NCI-H526 (cell line): ENCODE measurements at places on chromosomes 5 and 9.

DNA sequence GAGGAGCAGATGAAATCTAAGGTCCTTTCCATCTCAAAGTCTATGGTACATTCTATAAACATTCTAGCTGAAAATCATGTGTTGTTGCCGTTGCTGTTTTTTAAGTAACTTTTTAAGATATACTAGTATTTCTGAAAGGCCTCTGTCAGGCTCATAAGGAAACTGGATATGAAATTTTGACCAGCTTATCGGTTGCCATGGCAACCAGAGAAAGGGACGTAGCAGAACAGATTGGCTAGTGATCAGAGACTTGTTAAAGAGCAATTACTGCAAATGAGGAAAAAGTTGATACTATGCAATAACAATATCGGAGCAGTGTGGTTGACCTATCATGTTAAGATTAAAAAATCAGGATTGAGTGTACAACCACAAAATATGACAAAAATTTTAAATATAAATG, 57.0 kb upstream of the RNF180 start:
- DNase-seq, result no peak

DNA sequence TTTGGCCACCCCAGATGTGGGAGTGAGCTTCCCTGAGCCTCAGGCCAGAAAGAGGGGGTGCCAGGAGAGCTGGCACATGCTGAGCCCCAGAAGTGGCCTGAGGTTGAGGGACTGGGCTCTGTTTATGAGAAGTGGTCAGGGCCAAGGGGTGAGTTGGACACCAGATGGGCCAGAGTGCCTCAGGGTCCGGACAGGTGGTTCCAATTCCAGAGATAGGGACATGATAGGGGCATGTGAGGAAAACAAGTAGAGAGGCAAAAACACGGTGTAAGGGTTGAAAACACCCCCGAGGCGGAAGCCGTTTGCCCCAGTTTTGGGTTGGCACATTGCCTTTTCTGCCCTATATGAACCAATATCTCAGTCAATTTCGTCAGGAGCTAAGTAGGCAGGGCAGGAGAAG, 125.6 kb upstream of the NFIB start:
- no peak for DNase-seq

GRCh38 chr5:69257577-69257976, 22.9 kb downstream of the CDK7 start:
- DNase-seq, result no peak

- DNase-seq, result no peak
Measured at GRCh38 chr5:130995254-130995515, 169.9 kb downstream of the HINT1 start.

DNA sequence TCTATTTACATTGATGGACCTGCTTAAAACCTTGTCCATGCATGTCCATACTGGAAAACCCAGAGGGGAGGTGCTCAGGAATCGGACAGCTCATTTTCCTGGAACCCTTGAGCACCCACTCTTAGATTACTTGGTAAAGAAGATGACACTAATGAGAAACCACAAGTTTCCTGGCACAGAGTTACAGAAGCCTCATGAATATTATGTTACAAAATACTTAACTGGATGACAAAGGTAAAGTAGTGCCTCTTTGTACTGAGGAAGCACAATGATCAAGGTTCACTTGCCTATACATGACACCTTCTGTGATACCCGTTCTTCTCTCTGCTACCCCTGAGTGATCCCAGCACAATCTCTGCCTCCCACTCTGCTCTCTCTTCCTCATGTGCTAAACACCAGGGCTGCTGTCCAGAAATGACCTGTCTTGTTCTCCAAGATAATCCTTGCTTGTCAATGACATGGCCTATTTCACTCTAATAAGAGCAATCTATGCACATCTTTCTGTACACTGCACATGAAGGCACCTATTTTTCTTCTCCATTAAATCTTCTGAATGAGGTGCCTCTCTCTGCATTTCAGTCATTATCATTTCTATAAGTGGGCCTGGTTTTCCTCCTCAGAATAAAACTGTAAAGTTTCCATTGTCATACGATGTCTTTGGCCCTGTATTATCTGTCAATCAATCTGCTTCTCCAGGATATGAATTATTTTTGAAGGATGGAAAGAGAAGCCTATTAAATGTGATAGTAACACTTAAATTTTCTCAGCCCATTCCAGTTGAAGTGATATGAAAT, 684.0 kb upstream of the ACO1 start:
- DNase-seq, result no peak

DNA sequence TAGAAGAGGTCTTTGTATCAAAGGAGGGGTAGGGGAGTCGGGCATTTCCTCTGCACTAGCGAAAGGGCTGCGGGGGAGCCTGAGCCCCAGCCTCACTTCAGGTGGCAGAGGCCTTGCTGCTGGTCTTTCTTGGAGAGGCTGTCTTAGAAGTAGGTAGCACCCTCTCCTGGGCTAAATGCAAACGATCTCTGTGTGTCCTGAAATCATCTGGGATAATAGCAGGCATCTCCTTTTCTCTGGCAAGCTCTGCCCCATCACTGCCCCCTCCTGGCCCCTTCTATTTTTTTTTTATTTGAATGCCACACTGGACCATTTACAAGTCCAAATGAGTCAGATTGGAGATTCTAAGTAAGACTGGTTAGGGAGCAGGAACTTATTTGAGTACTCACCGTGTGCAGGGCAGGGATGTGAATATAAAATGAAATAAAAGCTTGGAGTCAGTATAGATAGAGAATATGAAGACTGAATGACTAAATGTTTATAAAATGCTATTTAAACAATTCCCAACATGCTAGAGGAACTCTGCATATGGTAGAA, 137.1 kb downstream of the FGF1 start:
- peak; percentile 88 for DNase-seq

DNA sequence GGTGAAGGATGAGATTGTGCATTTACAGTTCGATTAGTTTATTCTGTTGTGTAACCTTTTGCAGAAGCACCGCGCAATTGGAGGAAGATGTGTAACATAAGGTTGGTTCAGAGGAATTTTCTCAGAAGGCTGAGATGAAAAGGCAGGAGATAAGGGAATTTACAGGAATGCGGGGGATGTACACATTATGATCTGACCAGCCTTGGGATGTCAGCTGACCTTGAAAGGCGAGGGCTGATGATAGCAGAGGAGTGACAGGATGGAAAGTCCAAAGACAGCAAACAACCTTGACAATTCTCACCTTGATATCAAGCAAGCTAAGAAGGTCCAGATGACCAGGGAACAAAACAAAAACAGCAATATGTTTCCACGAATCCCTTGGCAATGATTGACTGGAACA, 88.8 kb downstream of the OTULIN start:
- no peak for DNase-seq

DNA sequence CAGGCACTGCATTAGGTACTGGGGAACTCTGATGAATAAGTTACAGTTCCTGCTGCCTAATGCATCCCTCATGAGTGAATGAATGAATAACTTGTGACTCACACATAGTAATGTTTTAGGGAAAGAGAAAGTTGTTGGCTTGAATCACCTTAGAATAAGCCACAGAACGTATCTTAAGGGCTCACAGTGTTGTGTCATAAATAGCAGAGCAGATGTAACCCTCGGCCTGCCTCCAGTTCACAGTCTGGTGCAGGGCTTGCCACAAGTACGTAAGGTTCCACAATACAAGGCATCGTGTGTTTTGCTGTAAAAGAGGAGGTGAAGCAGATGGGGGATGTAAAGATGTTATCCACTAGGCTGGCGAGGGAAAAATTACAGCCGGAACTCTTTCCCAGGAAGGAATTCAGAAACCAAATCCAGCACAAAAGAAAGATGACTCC, 218.7 kb downstream of the TRPM3 start:
- DNase-seq, result no peak

DNA sequence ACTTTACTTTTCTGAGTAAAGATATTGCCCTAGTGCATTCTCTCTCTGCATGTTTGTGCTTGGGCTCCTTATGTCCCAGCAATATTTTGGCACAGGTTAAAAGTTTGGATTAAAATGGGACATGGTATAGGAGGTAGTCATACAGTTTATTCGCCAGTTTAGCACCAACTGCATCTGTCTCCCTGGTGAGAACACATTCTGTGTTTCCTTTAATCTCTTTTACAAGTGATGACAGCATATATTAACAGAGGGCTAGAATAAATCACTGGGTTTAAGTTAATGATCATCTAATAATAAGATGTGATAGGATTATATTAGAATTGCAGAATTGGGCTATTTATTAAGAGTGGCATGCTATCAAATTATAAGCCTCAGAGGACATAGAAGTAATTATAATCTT, 550.1 kb downstream of the LRRC70 start:
- DNase-seq, result no peak

DNA sequence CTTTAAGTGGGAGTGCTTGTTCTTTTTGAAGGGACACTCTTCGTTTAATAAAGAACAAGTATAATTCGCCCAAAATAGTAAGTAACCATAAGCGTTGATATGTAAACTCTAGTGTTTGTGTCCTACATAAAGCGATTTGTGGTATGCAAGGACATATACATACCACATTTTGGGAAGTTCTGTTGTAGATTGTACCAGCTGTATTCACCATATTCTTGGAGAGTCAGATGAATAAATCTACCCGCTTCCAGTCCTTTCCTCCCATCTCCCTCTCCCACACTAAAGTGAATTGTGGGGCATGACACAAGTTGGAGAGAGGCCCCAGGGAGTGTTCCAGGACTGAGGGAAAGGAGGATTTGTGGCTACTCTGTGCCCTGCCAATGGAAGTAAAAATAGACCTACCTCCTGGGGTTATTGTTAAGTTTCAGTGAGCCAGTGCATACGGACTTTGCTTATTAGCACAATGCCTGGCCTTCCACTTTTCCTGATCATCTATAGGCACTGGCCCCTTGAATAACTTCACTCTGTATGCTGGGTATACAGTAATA, 40.6 kb downstream of the ARHGAP26 start:
- no peak for DNase-seq

DNA sequence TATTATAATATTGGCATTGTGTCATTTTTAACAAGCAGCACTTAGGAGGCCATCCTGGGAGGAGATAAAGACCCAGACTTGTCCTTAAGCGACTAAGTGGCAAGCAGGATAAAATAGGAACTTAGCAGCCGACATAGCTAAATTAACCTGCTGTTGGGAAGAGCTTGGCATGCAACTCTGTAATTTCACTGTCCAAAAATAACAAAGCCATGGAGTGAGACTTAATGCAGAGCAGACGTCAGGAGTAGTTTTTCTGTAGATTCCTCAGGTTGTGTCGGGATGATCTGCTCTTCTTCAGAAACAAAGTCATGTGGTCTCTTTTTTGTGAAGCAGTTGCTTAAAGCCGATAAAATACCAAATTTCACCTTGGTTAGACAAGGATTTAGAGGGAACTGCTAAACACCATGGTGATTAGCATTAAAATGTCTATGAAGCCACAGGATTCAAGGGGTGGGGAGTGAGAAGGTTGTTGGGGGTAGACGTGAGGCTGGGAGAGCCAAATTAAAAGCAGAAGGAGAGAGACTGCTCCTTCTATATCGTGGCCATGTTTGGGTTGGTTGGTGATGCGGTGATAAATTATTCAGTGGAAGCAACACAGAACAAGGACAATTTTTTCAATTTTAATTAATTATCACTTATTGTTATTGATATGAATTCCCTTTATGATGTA, 303.0 kb downstream of the CSNK1G3 start:
- no peak for DNase-seq

GRCh38 chr5:150317048-150318003, 14.6 kb upstream of the ARSI start:
- no peak for DNase-seq

- no peak for DNase-seq
Measured at GRCh38 chr5:1510631-1511030, 13.1 kb downstream of the LPCAT1 start.

DNA sequence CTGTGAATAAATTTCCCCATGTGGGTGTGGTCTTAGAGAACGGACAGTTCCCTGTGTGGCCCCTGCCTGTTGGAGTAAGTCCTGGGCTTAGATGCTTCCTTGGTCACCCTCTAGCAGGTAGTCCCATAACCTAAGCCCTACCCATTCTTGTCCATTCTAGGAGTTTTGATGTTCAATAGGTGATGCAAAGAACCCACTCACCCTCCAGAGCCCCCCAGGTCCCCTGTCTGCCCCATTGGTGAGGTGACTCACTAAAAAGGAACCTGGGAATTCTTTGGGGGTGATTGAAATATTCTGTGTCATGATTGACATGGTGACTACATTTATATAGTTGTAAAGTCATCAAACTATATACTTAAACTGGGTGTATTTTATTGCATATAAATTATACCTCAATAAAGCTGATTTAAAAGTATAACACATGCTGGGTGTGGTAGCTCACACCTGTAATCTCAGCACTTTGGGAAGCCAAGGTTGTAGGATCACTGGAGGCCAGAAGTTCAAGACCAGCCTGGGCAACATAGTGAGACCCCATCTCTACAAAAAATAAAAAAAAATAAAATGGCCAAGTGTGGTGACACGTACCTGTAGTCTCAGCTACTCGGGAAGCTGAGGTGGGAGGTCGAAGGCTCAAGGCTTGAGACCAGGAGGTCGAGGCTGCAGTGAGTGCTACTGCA, 20.8 kb upstream of the GTF3C5 start:
- no peak for DNase-seq

DNA sequence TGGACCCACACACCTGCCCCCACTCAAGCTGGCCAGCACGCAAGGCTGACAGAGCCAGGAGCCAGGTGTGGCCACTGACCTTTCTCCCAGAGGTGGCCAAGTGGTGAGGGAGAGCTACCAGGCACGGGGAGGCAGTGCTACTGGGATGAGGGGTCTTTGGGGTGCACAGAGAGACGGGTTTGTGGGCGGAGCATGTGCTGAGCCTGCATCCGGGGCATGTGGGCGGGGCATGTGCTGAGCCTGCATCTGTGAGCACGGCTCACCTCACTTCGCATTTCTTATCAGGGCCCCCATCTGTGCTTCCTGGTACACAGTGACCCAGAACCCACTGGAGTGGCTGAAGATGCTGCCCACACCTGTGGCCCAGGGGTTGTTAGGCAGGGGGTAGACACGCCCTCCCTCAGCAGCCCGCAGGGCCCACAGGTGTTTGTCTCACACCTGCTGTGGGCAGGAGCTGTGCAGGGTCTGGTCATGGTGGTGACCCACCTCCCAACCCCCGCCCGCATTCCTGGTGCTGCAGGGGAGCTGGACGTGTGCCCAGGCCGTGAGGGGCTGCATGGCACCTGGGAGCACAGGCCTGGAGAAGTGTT, 21.5 kb downstream of the CCDC187 start:
- no peak for DNase-seq

GRCh38 chr9:77271023-77271690, 93.8 kb downstream of the VPS13A start:
- DNase-seq, result no peak

DNA sequence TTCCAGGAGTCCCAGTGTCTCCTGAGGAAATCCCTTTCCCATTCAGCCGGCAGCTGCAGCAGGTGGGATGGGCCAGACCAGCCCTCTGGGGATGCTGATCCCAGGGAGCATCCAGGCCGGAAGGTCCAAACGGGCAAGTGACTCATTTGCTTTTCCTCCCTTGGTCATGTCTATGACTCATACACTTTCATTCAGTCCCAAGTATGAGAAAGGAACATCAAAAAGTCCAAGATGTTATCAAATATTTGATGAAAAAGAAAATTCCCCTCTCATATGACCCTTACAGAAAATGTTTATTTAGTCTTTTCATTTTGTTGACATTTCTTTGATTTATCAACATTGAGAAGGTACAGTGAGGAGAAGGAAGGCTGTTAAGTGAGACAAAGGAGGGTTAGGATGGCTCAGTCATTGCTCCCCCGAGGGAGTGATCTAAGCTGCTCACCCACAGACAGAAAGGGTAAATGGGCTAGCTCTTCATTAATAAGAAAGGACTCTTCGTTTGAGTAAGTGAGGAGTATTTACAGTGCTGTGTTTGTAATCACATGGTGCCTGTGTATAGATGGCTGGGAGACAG, 117.6 kb upstream of the ANKRD55 start:
- DNase-seq, result no peak
